ENCODE measurements at places on chromosomes 16 and 17.

- no peak for DNase-seq
These were observed 244.6 kb upstream of the PSMD7 start for GRCh38 chr16:74052016-74052415.

DNA sequence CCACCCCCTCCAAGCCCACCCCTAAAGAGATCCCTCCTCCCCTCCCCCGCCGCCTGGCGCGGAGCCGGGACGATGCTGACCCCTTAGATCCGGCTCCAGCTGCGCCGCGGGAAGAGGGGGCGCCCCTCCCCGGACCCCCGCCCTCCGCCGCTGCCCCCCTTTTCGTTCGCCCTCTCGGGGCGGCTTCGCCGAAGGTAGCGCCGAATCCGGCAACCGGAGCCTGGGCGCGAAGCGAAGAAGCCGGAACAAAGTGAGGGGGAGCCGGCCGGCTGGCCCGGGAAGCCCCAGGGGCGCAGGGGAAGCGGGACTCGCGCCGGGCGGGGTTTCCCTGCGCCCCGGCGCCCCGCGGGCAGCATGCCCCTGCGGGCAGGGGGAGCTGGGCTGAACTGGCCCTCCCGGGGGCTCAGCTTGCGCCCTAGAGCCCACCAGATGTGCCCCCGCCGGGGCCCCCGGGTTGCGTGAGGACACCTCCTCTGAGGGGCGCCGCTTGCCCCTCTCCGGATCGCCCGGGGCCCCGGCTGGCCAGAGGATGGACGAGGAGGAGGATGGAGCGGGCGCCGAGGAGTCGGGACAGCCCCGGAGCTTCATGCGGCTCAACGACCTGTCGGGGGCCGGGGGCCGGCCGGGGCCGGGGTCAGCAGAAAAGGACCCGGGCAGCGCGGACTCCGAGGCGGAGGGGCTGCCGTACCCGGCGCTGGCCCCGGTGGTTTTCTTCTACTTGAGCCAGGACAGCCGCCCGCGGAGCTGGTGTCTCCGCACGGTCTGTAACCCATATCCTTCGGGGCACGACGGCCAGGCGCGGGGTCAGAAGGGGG lies 623 bp downstream of the CACNA1G start:
- no peak for DNase-seq

GRCh38 chr17:57916925-57917858 lies 38.0 kb downstream of the CUEDC1 start:
- peak; percentile 46 for DNase-seq

GRCh38 chr17:65356536-65356935 lies 204.9 kb downstream of the AXIN2 start:
- DNase-seq: no peak

DNA sequence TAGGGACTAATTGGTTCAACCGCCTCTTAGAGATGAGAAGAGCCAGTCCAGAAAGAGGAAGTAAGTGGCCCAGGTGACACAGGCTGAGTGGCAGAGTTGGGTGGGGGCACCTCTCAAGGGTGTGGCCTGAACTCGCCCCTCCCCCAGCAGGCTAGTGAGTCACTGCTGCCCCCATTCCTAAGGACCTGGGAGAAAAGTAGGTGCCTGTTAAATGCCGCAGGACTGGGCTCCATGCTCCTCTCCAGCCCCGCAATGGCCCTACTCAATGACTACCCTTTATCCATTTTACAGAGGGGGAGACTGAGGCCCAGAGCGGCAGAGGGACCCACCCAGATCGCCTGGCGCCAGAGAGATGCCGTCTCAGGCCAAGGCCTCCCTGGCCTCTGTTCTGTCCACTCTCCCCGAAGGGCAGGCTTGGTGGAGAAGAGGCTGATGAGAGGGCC lies 8.1 kb downstream of the TMEM235 start:
- DNase-seq: no peak

DNA sequence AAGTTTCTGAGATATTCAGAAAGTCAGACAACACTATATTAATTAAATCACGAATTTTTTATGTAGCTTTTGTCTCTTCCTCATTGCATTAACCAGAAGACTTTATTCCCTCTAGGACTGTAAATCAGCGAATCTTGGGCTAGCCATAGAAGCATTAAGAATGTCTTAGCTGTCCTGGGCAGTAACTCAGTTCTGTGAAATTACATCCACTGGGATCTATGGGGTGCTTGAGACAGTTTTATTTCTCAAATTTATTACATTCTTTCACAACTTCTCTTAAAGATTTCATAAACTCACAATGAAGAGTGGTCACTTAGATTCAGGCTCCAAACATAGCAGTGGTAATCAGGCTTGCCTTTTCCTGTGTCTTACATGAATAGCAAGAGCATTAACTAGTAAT lies 1153.4 kb downstream of the CDH8 start:
- no peak for DNase-seq

GRCh38 chr16:12431561-12431960 lies 372.1 kb downstream of the CPPED1 start:
- no peak for DNase-seq

DNA sequence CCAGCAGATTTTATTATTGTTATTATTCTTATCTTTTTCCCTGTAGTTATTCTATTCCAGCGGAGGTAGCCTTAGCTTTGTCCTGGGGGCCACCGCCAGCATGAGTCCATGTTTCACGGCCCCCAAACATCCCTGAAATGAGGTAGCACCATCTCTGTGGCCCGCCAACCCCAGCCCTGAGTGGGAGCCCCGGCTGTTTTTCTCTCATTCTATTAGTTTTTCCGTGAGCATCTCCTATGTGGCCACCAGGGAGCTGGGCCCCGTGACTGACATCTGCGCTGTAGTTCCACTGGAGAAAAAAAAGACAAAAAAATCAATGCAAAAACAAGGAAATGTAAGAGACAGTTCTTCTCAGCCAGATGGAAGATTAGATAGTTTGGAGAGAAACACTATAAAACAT lies 43.5 kb upstream of the IL34 start:
- DNase-seq: no peak

DNA sequence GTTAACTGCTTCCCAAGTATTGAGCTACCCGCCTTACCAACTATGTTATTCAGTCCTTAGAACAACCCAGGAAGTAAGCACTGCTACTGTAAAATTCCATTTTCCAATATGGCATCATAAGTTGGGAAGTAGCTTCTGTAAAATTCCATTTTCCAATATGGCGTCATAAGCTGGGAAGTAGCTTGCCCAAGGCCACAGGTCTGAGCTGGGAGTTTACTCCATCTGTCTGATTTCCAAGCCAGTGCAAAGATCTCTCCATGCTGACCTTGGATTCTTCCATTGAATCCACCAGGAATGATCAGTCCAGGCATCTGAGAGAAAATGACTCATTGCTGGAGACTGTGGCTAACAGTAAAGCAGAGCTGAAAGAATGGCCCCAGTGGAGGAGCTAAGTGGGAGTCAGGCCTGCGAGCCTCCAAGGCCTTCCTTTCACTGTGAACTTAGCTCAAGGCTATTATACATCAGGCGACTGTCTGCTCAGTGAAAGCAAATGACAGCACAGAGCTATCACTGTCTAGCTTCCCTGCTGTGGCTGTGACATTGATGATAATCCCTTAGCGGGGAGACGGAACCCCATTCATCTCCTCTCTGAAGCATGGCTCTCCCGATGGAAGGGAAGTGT lies 430.4 kb downstream of the HAPSTR1 start:
- DNase-seq: no peak

DNA sequence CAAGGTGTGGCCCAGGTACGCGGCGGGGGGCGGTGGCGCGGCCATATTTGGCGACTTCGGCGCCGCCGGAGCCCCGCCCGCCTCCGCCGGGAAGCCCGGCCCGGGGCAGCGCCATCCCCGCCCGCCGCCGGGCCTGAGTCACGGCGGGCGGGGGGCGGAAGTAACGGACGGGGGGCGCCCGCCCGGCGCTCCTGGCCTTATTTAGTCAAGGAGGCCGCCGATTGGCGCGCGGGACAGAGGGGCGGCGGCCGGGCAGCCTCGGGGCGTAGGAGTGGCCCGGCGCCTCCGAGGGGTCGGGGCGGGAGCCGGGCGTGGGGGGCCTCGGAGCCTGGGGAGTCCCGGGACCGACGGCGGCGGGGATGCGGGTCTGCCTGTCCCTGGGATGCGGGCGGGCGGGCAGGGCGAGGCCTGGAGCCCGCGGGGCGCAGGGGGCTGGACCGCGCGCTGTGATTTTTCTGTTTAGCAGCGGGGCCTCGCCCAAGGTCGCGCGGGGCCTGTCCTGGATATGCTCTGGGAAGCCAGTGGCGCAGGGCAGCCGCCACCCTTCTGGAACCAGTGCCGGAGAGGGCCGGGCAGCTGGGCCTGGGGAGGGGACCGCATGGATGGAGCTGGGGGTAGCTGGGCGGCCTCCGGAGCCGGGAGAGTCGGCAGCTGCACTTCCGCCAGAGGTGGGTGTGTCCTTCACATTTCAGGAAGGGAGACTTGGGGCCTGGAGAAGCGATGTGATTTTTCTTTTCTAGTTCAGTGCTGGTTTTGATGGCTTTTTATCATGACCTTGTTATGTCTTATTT lies 2.3 kb upstream of the ACTG1 start:
- DNase-seq: peak; percentile 78

DNA sequence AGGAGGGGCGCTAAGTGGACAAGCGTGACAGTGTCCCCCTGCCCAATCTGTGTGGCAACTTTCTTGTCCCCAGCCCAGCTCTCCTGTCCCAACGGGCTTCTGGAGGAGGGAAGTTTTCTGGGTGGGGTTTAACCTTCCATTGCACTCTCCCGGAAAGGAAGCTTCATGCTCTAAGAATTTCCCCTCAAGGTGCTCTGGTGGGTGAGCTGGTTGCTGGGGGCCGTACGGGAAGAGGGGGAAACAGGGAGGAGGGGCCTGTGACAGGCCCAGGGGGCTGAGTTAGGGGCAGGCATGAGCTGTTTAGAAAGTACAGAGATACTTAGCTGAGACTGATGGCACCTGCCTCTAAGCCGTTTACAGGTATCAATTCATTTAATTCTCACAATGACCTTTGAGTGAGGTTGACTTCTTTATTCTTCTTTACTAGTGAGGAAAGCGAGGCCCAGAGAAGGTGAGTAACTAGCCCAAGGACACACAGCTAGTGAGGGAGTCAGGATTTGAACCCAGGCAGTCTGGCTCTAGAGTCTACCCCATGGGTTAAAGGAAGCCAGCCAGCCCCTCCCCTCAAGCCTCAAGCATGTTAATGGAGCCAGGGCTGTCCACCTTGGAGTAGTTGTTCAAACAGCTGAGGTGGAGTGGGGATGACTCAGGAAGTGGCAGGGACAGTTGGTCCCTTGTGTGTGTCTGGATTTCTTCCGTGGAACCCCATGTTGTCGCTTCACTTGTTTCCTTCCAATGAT lies 18.9 kb downstream of the ADGRG1 start:
- DNase-seq: no peak

GRCh38 chr16:76583466-76583865 lies 306.3 kb downstream of the CNTNAP4 start:
- no peak for DNase-seq

GRCh38 chr16:5442054-5442453 lies 344.5 kb upstream of the EEF2KMT start:
- DNase-seq: no peak

DNA sequence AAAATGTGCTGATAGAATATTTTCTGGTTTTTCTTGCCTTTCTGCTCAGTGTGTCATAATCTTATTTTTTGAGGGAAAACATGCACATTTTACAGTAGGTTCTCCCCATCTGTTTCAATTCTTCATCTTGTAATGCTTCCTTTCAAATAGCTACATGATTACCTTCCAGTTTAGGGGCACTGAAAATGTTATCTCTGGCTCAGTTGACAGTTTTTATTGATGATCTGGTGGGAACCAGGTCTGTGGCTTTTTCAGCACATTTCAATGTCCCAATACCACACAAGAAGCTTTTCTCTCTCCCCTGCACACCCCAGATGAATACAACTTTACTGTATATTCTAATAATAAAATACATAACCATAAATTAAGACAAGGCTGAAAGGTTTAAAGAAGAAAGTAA lies 36.5 kb downstream of the FTO start:
- no peak for DNase-seq

DNA sequence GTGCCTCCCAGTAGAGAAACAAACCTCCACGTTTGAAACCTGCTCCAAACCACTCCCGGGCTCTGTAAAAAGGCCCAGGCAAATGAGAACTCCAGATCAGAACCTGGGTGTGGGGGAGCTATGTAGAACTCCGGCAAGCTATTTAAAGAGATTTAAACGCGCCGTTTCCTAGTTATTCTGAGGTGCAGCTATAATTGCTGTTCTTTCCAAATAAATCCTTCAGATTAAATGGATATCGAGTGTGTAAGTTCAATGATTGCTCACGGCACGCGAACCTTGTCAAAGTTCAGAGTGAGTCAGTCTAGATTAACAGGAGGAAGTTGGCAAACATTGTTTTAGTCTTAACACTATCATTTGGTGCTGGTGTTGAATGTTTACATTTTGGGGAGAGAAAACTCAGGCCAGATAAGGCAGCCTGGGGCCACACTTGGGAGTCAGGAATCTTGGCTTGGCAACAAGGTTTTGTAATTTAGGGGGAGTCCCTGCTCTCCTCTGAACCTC lies 92.9 kb upstream of the SALL1 start:
- no peak for DNase-seq

- no peak for DNase-seq
These were observed 42.3 kb downstream of the ABR start for GRCh38 chr17:1137465-1137894.

DNA sequence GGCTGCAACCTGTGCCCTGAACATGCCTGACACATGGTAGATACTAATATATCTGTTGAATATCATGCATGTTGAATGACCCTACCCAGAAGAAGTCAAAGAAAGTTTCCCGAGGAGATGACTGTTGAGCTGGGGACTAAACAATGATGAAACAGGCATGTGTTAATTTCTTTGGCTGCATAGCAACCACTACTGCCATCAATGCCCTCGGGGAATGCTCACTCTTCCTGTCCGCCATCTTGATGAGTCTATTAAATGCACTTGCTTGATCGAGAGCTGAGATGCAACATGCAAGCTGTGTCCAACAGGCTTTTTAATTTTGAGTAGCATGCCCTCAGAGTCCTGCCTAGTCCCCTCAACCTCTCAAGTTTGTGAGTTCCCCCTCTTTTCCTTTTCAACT lies 31.3 kb downstream of the GRIN2A start:
- DNase-seq: no peak

DNA sequence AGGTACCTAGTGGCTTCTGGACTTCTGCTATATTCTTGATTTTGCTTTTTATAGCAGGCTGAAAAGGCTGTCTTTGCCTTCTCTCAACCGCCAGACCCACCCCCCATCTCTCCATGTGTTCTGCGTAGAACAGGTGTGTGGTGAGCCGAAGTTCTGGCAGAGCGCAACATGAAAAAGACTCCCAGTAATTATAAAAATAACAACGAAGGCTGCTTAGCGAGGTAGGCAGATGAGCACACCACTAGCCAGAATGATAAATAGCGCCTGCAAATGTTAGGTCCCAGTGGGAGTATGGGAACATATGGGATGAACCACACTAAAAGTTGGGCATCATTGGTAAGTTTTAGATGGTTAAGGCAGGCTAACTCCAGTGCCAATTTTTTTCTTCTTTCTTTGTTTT lies 14.0 kb upstream of the RBFOX1 start:
- no peak for DNase-seq

Data from inflammatory macrophage treated with lipopolysaccharide for 4 hours (primary cell).